ENCODE measurements at places on chromosomes 7 and 10.

GRCh38 chr10:61721431-61721830 is 58.7 kb downstream of the CABCOCO1 start:
- no peak for DNase-seq

DNA sequence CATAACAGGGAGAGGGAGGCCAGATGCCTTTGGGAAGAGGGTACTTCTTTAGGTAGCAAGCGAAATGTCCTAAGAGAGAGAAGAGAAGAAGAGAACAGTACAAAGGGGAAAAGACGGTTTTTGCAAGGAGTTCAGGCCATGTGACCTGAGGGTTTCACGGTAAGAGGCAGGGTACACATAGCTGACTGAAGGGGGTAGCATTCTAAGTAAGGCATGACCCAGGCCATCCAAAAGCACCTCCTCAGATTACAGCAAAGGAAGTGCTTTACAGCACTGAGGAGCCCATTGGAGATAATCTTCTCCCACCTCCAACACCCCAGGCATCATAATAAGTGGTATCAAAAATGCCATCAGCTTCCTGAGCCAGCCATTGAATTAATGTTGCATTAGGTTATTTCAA is 258.2 kb upstream of the NPY start:
- DNase-seq = no peak

GRCh38 chr10:119365773-119366599 is 158.6 kb downstream of the GRK5 start:
- DNase-seq = no peak

DNA sequence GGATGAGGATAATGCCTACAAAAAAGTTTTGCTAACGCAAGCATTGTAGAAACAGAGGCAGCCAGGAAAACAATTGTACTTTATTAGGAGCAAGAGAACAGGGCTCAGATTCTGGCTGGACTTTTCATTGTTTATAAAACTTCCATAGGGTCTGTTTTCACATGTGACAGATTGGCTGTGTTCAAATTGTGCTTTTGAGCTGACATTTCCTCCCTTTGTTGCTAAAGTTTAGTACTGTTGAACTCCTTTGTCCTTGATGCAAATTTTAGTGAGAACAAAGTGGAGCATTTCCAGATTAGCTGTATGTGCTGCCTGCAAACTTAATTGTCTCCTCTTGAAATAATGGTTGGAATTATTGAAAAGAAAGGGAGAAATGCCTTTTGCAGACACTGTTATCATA is 221.0 kb upstream of the FZD1 start:
- no peak for DNase-seq

GRCh38 chr7:158076656-158077055 is 511.0 kb downstream of the PTPRN2 start:
- no peak for DNase-seq

GRCh38 chr7:41096917-41097316 is 606.0 kb downstream of the INHBA start:
- no peak for DNase-seq

DNA sequence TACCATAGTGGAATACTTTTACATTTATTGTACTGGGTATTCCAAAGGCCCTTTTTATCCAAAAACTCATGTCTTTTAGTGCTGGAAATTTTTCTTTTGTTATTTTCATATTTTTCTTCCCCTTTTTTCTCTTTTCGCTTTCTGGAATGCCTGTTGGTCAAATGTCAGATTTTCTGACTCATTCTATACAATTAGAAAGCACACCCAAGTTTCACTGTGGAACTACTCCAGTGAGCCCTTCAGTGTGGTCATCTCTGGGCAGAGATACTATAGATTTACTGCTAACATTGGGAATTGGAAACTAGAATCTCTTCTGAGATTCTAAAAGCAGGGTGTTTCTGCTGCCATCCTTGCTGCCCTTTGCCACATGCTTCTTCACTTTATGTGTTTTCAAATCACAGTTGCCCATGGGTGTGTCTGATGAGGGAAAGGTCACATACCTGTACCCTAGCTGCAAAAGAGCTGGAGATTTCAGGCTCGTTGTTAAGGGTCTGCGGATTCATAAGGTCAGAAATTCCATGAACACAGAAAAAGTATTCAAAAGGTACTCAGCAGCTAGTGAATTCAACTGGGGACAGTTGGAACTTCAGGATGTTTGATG is 5.6 kb upstream of the WASL start:
- DNase-seq = no peak

DNA sequence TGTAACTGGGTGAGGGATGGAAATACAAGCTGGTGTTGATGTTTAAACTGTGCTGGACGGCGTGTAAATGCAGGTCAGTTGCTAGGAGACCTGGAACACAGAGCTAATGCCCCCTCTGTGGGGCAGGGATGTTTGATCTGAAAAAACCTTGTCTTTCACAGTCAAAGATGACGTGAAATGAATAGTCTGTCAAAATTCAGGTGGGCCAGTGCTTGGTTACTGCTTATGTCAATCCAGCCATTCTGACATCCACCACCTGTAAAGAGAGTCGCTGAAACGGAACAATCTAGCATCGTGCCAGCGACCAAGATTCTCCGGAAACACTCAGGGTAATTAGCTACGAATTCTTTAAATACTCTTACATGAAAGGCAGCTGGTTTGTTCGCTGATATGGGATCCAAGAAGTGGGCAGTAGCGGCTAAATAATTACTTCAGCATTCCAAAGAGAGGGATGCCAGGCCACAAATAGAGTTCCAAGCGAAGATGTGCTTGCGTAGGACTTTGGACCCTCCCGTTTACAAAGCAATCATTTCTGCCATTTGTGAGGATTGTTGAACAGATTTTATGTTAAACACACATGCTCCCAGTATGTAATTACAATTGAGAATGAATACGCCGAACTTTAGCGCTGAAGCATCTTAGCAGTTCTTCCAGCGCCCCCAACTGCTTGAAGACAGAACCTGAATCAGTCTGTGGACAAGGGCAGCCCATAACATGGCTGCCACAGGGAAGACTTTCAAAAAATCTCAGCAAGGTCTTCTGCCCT is 7.3 kb upstream of the ASB4 start:
- no peak for DNase-seq

GRCh38 chr7:108143658-108144420 is 13.7 kb upstream of the LAMB4 start:
- DNase-seq = no peak

GRCh38 chr10:42963312-42963711 is 113.6 kb upstream of the RET start:
- DNase-seq = no peak

- no peak for DNase-seq
These were observed 29.0 kb downstream of the STEAP1B start for GRCh38 chr7:22470981-22471380.

- DNase-seq = no peak
These were observed 102.8 kb downstream of the COL13A1 start for GRCh38 chr10:69904533-69904932.

- DNase-seq = no peak
These were observed 249.7 kb downstream of the AHR start for GRCh38 chr7:17548014-17548653.

DNA sequence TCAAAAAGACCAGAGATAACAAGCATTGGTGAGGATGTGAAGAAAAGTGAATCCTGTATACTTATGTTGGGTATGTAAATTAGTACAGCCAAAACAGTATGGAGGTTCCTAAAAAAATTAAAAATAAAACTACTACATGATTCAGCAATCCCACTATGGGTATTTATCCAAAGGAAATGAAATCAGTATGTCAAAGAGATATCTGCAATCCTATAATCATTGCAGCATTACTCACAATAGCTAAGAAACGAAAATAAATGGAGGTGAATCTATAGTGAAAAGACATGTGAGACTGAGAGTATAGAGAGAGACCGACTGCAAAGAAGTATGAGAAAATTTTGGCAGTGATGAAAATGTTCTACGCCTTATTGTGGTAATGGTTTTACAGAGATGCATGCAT is 139.2 kb upstream of the TMEM168 start:
- DNase-seq = no peak

- no peak for DNase-seq
These were observed 63.7 kb downstream of the PRKG1 start for GRCh38 chr10:51137756-51138529.

GRCh38 chr10:132463333-132464255 is 66.6 kb downstream of the PWWP2B start:
- DNase-seq = no peak

GRCh38 chr7:94451187-94451586 is 56.5 kb downstream of the COL1A2 start:
- no peak for DNase-seq

DNA sequence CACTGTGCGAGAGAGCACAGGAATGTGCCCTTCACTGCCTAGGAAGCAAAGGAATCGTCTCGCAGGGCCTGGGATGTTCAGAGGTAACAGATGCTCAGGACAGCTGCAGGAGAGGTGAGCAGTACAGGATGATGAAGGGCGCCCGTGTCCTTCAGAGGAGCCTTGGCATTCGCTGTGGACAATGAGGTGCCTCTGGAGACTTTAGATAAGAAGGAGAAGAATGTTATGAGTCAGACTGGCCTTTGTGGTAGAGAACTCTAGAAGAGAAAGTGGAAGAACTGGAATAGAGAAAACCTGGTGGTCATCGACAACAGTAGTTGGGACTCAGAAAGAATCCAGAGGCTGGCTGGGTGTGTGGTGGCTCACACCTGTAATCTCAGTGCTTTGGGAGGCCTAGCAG is 64.4 kb upstream of the LEP start:
- DNase-seq = no peak

DNA sequence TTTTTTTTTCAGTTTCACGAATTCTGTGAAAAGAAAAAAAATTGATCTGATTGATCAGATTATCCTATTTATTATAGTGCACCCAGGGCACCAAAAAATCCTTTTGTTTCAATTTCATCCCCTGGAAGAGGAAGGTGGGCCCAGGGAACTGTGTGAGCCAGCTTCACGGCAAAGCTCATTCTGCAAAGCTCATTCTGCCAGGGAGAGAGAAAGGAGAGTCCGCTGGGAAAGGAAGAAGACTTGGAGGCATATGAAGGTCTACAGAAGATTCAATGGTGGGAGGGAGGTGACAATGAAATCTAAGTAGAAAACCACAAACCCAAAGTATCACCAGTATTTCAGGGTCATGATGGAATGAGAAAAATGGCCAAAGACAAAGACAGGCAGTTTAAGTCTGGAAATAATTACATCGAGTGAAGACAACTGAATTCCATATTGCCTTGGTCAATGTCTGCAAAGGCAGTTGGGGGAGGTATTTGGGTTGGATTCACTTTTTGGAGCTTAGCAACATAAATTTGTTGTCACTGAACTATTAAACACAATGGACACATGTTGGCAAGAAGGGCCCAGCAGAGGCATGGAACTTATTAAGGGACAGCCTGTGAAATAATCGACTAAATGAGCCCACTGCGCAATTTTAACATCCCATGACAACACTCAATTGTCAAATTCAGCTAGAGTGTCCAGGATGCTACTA is 587.8 kb upstream of the MKI67 start:
- no peak for DNase-seq

GRCh38 chr7:96183163-96183670 is 138.7 kb downstream of the SLC25A13 start:
- no peak for DNase-seq

DNA sequence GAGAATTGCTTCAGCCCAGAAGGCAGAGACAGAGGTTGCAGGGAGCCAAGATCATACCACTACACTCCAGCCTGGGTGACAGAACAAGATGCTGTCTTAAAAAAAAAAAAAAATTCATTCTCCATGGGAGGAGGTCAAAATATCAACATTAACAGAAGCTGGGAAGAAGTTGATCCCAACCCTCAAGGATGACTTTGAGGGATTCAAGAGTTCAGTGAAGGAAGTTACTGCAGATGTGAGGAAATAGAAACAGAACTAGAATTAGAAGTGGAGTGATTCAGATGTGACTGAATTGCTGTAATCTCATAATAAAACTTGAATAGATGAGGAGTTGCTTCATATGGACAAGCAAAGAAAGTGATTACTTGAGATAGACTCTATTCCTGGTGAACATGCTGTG is 19.7 kb upstream of the RPEL1 start:
- no peak for DNase-seq

- no peak for DNase-seq
These were observed 12.9 kb upstream of the DENND2A start for GRCh38 chr7:140653319-140654108.

DNA sequence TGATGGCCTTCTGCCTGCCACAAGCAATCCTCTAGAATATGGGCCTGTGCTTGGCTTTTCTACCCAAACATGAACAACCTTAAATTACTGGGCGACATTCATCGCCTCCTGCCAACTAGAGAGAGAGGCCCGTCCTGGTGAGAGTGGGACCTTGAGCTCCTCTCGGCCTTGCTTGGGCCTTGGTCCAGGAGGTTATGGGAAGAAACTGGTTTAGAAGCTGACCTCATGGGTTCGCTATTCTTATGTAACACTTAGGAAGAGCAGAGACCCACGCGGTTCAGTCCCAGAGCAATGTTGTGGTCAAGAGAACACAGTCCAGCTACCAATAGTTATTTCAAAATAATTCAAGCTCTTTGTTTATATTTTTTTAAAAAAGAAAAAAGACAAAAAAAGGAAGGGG is 176.3 kb upstream of the ZNF32 start:
- no peak for DNase-seq

All from activated CD4-positive, alpha-beta T cell treated with anti-CD3 and anti-CD28 coated beads for 1 hour (primary cell).